AG20443 (cell line): ENCODE measurements at places on chromosomes 11 and 22.

DNA sequence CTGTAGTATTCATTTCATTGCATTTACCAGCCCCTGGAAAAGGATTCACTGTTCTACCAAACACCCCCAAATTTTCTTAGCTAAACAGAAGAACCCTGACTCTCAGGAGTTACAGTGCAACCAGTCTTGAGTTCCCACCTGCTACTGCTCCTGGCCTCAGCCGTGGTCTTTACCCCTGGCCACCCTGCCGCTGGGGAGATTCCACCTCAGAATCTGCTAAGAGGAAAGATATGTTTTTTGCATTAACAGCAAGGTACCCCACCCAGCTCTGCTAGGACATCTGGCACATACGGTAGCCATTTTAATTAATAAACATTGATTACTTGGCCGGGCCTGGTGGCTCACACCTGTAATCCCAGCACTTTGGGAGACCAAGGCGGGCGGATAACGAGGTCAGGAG is 9.0 kb downstream of the JAML start:
- no peak for DNase-seq

DNA sequence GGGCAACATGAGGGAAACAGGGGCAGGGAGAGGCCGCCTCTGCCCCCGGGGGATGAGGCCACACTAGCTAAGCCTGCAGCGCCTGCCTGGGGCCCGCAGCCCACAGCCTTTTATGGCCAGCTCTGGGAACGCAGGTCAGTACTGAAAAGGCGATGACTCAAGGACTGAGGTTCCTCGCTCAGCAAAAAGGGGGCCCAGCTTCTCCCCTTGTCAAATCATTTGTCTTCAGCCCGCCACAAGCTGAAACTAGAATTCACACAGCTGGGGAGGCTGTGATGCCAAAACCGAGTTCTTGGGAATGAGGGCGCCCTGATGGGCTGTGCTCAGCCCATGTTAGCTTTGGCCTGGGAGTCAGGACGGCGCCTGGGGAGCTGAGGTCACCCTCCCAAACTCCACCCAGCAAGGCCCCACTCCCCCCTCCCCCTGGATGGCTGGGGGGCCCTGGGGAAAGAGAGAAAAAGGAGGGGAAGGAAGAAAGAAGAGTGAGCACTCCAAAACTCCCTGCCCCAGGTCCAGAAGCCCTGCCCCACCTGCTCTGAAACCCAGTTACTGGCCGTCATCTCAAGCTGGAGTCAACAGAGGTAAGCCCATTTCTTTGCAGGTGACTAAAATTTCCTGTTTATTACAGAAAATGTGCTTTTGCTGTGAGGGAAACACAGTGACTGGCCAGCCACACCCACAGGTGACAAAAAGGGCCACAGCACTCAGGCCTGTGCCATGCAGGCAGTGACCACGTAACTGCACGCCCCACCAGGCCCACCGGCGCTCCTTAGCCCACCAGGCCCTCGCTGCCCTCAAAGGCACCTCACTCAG is 13.7 kb downstream of the EHD1 start:
- peak; percentile 87 for DNase-seq

GRCh38 chr11:112132737-112133136 is 31.2 kb downstream of the IL18 start:
- DNase-seq, result no peak

GRCh38 chr11:86141727-86142126 is 72.8 kb upstream of the PICALM start:
- no peak for DNase-seq

DNA sequence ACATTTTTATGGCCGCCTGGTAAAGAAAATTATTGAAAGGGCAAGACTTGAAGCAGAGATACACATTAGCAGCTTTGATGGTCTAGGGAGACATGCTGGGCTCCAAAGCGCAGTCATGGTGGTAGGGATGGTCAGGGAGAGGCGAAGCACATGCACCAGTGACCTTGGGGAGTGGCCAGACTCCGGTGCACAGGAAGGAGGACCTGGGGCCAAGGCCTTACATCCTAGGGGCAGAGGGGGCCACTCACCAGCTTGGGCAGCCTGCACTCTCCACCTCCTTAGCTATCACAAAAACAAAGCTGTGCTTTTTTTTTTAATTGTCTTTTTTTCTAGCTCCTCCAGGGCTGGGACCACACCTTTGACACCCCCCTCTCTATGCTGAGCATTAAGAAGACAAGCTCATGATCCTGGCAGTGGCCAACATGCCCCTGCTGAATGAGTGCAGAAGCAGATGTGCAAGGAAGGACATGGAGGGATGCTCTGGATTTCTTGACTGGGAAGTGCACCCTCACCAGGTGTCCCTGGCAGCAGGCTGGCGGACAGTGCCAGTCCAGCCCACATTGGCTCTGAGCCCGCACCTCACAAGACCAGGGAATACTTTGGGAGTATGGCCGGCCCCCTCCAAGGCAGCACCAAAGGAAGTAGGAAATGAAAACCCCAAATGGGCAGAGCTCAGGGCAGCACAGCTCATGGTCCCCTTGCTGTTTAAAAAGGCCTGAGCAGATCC is 619.9 kb downstream of the TBC1D22A start:
- no peak for DNase-seq

DNA sequence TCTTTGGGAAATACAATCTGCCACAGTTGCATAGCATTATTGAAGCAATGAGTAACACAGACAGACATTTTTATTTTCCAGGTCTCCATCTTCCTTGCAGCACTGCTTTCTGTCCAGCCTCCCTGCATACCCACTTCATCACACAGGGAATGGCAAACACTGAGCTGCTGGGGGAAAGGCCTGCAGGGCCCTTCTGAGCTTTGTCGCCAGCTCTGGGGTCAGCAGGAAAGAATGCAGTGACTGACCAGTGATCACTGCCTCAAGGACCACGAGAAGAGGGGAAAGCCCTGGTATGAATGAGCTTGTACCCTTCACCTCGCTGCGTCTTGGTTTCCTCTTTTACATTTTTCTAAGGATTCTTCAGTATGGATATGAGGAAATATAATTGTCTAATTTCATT is 21.3 kb upstream of the MICAL2 start:
- no peak for DNase-seq

- no peak for DNase-seq
Observed at GRCh38 chr11:86176165-86176884, 68.2 kb upstream of the EED start.

DNA sequence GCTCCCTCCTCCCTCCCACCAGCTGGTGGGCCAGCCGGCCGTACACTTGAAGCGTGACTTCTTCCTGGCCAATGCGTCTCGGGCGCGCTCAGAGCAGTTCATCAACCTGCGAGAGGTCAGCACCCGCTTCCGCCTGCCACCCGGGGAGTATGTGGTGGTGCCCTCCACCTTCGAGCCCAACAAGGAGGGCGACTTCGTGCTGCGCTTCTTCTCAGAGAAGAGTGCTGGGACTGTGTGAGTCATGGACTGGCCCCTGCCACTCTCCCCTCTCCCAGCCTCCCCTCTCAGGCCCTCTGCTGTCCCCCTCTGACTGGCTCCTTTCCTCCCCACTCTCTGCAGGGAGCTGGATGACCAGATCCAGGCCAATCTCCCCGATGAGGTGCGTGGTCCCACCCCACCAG is 24.7 kb downstream of the CAPN1 start:
- DNase-seq, result no peak

- no peak for DNase-seq
Observed at GRCh38 chr11:61828629-61829407, 718 bp downstream of the FADS2 start.

- DNase-seq, result no peak
Observed at GRCh38 chr11:126430581-126431335, 75.3 kb downstream of the ST3GAL4 start.

- DNase-seq, result peak; percentile 67
Observed at GRCh38 chr11:128463371-128463829, 124.0 kb downstream of the ETS1 start.

DNA sequence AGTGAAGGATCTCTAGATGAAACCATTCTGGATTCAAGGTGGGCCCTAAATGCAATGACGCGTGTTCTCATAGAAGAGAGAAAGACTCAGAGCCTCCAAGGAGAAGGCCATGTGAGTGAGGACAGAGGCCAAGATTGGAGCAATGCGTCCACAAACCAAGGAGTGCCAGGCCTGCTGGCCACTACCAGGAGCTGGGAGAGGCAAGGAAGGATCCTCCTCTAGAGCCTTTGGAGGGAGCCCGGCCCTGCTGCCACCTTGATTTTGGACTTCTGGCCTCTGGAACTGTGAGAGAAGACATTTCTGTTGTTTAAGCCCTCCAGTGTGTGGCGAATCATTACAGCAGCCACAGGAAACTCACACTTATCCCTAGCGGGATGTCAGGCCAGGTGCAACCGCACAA is 52.7 kb upstream of the SHANK2 start:
- DNase-seq, result no peak

GRCh38 chr22:36467042-36467810 is 14.2 kb downstream of the TXN2 start:
- peak; percentile 50 for DNase-seq

DNA sequence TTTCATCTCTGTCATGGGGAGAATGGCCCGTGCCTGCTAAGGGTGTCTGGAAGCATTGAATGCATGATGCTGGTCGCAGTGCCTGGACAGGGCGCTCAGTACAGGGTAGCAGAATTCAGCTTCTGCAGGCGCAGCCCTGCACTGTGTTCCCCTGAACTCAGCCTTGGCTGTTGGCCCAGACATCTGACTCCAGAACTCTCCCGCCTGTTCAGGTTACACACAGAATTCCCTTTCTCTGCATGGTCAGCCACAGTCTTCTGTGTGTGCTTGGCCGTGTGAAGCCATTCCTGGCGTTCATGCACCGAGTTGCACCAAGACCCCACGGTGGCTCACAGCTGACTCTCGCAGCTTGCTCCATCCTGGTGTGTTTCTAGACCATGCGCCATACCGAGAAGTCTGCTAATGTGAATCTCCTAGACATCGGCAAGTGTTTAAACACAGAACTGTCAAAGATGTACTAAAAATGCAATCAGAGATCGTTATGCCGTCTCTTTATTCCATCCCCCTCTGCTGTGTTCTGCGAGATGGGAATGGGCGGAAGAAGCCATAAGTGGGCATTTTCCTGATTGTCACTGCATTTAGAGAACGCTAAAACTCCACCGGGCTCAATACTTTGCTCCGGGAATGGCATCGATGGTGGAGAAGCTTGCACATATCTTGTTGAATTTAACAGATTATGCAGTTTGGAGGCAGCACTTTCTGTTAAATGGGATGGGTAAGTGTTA is 55.6 kb downstream of the MPPED1 start:
- DNase-seq, result no peak

GRCh38 chr11:127531167-127531566 is 530.6 kb upstream of the KIRREL3 start:
- no peak for DNase-seq

- no peak for DNase-seq
Observed at GRCh38 chr11:68999093-68999747, 13.8 kb downstream of the MRGPRF start.

GRCh38 chr11:626475-627307 is at the start of gene SCT:
Gene SCT, minus strand, starts transcription at chr11:627181. Its CDS starts 38 bp downstream, at chr11:627143.
- DNase-seq, result no peak
